ENCODE measurements at places on chromosomes 16 and 17. TPM values are rescaled to one million over a fixed set of nuclear protein-coding genes. Genes with fewer than 3 reads are reported as not detected.

UTS2R gene
- total RNA-seq, result not detected

JUP gene
- total RNA-seq, result 9.0 TPM

CA7 gene
- not detected for total RNA-seq

PYDC1 gene
- not detected for total RNA-seq

NUFIP2 gene
- 71.5 TPM for total RNA-seq

CCL8 gene
- 0.97 TPM for total RNA-seq

KRT9 gene
- total RNA-seq, result not detected

SOX9 gene
- total RNA-seq, result 12.6 TPM

PRSS36 gene
- 0.91 TPM for total RNA-seq

KRTAP3-2 gene
- not detected for total RNA-seq

AANAT gene
- not detected for total RNA-seq

PSKH1 gene
- total RNA-seq, result 15.2 TPM

ALOXE3 gene
- total RNA-seq, result not detected

SEC14L5 gene
- 0.22 TPM for total RNA-seq

AXIN2 gene
- 13.5 TPM for total RNA-seq

CCL13 gene
- not detected for total RNA-seq

CLDN7 gene
- 2.7 TPM for total RNA-seq

GSDMA gene
- total RNA-seq, result 0.39 TPM

FNDC8 gene
- total RNA-seq, result not detected

FN3KRP gene
- total RNA-seq, result 11.5 TPM

KRTAP2-3 gene
- total RNA-seq, result 0.26 TPM

CCL14 gene
- total RNA-seq, result not detected

KRTAP16-1 gene
- total RNA-seq, result not detected

KRT39 gene
- not detected for total RNA-seq

TMEM94 gene
- 30.7 TPM for total RNA-seq

HASPIN gene
- 2.4 TPM for total RNA-seq

GRIN2A gene
- total RNA-seq, result under 0.01 TPM

OMG gene
- not detected for total RNA-seq

KRTAP1-5 gene
- total RNA-seq, result 11.6 TPM

MT4 gene
- total RNA-seq, result not detected

CTRB2 gene
- not detected for total RNA-seq

KIF19 gene
- total RNA-seq, result not detected

DNASE1L2 gene
- 0.26 TPM for total RNA-seq

NHERF2 gene
- total RNA-seq, result 24.3 TPM

CCL3 gene
- not detected for total RNA-seq

EFNB3 gene
- total RNA-seq, result 0.54 TPM

GRAP gene
- under 0.01 TPM for total RNA-seq

KCNG4 gene
- not detected for total RNA-seq

PRSS27 gene
- 1.1 TPM for total RNA-seq

CD300A gene
- not detected for total RNA-seq

SEPTIN1 gene
- total RNA-seq, result 0.11 TPM

SMTNL2 gene
- total RNA-seq, result not detected

TPSAB1 gene
- not detected for total RNA-seq

GRAPL gene
- total RNA-seq, result not detected

TLCD1 gene
- total RNA-seq, result 4.6 TPM

KRTAP9-4 gene
- total RNA-seq, result not detected

PDIA2 gene
- not detected for total RNA-seq

MYCBPAP gene
- total RNA-seq, result 1.8 TPM
